ENCODE measurements at places on chromosomes 5 and 9.
A peak's percentile ranks its signal among the peaks of the same experiment; 100 is the strongest.

- no peak for DNase-seq
These were observed 2.2 kb downstream of the NR2F1 start for GRCh38 chr5:93585041-93585766.

DNA sequence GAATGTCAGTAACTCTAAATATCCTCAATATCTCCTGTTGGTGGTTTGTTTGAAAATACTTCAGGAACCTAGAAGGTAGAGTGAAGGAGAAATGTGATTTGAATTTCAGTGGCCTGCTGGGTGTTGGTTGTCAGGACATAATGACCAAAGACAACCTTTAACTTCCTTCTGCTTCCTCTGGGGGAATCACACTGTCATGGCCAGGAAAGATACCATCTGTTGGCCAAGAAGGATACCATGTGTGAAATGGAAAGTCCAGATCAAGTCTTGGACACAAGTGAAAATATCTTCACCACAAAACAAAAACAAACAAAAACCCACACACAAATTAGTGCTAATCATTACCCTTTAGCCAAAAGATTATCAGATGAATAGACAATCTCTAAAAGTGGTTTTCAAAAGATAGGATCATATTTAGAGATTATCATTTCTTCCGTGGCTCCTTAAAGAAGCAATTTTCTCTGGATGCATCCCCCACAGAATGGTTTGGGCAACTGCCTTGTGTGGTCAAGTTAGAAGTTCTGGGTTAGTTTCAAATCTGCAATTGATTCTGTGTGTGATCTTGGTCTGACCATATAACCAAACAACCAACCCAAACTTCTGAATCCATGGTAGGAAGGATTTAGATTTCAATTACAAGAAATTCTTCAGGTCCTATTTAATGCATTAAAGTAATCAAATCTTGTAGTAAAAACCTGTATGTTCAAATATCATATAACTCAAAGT lies 1.6 kb downstream of the C1QTNF3 start:
- DNase-seq = no peak

DNA sequence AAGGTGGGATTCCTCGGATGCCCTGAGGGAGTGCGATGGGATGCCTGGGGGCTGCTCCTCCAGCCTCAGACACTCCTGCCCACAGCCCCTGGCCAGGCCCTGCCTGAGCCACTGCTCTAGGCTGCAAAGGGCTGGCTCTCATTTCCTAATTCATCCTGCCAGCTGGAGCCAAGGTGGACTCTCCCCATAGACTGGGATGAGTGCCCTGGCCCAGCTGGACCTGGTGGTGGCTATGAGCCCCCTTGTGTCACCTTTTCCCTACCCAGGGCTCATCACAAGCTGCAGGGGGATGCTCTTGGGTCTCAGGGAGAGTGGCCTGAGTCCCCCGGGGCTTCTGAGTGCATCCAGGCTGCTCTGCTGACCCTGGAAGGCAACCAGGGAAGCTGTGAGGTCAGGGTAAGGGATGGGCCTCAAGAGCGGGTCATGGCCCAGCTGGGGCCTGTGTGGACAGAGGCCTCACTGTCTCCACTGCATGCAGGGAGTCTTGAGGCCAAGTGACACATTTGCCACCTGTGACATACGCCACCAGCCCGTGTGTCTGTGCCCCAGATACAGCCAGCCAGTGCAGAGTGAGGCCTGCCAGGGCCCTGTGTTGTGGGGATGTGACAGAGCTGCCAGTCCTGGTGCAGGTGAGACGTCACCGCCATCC lies 102.7 kb upstream of the IER5L start:
- no peak for DNase-seq

GRCh38 chr5:102539996-102540728 lies 41.4 kb upstream of the SLCO6A1 start:
- DNase-seq = peak; percentile 38

GRCh38 chr9:105037139-105037538 lies 109.2 kb upstream of the ABCA1 start:
- no peak for DNase-seq

DNA sequence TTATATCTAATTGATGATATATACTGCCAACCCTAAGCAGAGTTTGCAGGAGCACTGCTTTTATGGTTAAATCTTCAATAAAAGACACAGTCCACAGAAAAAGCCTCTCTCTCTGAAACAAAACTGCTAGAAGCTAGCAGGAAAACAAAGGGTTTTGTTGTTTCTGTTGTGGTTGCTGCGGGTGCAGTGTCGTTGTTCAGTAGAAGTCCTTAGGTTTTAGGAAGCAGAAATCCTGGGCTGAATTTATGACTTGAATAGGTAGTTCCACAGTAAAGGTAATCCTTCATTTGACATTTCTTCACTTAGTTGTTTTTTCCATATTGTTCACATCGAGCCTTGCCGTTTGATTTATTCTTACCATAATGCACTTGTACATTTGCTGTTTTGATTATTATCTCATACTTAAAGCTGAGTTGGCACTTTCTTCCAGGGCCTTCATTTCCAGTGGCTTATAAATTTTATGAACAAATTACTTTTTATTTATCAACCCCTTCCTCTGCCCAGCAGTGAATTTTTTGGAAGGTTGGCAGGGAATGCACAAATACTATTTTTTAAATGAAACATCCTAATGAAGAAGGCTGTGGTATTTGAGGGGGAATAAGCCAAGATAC lies 209.6 kb upstream of the SLC30A5 start:
- no peak for DNase-seq
